Stimulated activated naive CD4-positive, alpha-beta T cell treated with Interleukin-2 at 50 U/mL for 16 hours (primary cell): ENCODE measurements at places on chromosomes 16 and 17.

GRCh38 chr16:70751593-70751992 is 49.4 kb downstream of the VAC14 start:
- DNase-seq = no peak

DNA sequence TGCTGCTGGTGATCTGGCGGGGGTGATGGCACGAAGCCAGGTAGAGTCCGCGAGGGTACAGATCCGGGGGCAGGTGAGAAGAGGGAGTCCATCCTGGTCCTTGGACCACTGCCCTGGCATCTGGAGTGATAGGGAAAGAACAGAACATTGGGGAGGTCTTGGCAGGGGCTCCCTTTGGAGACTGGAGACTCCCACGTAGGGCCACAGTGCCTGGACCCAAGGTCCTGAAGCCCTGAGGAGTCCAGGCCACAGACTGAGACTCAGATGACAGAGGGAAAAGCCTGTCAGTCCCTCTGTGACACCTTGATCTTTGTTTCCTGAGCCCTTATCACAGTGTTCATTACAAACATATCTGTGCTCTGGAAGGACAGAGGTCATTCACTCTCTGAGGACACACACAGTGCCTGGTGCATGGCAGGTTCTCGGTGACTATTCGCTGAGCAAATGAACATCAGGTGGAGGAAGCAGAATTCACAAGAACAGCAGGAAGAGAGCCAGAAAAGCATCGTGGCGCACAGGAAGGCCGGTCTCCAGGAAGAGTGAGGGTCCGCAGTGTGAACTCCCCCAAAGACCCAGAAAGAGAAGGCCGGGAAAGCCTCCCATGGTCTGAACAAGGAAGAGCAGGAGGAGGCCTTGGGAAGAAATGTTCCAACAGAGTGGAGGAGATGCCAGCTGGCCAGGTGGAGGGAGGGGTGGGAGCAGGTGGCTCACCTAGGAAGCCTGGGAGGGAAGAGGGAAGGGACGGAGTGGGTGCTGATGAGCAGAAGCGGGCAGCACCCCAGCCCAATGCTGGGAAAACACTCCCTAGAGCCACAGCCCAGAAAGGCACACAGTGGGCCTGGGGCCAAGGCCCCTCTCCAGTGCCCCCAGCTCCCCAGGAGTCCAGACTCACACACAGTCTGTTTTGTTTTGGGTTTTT is 20.5 kb downstream of the PEMT start:
- DNase-seq = no peak

GRCh38 chr16:63581570-63581969 is 1540.3 kb downstream of the CDH11 start:
- no peak for DNase-seq

DNA sequence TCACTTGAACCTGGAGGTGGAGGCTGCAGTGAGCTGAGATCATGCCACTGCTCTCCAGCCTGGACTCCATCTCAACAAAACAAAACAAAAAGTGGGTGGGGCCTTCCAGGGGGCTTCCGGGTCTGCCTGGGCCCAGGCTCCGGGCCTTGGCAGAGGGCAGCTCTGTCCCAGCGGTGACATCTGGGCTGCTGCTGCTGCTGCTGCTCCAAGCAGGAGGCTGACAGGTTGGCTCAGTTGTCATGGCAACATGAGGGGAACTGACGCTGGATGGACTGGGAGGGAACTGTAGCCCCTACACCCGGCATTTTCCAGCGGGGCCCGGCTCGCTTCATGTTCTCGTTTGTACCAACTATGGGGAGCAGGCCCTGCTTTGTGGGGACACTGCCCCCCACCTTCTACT is 4.0 kb downstream of the BAIAP3 start:
- DNase-seq = no peak

DNA sequence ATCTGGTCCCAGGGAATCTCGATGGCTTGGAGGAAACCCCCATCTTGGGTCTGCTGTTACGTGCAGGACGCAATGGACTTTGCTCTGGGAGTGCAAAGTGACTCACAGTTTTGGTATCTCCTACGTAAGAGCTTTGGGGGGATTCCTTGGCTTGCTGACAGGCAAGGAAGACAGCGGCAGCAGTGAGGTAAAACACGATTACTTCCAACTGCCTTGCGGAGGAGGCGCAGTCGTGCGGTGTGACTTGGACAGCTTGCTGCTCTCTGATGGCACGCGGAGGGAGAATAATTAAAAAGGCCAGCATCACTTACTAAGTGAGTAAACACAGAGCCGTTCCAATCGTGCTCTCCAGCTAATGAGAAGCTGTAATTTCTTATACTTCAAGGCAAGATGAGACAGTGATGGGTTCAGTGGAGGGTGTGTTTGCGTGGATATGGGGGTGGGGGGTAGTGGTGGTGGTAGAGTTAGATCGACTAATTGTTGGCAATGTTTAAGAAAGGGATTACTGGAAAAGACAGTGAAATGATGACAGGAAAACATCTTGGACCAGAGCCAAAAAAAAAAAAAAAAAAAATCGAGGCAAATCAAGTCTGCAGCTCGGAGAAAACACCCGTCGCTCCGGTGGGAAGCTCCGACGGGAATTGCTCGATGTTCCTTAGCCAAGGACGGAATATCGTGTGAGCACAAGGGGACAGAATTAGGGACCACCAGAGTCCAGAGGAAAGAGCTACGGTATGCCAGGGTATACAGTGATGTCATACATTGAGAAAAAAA is 184.8 kb upstream of the ZFHX3 start:
- no peak for DNase-seq

GRCh38 chr16:1055557-1055924 is 17.0 kb upstream of the SSTR5 start:
- DNase-seq = no peak

DNA sequence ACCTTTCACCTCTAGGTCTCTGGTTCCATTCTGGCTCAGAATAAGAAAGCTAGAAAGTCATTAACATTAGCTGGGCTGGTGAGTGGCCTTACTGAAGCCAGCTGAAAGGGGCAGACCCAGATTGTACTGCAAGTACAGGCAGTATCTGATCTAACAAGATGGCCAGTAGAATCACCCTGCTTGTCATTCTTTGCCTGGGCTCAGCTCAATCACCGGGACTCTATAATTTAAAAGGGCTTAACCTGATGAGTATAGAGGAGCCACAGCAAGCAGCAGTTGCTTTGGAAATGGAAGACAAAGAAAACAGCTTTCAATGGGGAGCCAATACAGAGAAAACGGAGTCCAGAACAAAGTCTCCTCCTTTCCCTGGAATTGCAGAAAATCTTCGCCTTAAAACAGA is 13.6 kb downstream of the CDH8 start:
- no peak for DNase-seq

- no peak for DNase-seq
These were observed 9.4 kb downstream of the LPO start for GRCh38 chr17:58247511-58248363.

DNA sequence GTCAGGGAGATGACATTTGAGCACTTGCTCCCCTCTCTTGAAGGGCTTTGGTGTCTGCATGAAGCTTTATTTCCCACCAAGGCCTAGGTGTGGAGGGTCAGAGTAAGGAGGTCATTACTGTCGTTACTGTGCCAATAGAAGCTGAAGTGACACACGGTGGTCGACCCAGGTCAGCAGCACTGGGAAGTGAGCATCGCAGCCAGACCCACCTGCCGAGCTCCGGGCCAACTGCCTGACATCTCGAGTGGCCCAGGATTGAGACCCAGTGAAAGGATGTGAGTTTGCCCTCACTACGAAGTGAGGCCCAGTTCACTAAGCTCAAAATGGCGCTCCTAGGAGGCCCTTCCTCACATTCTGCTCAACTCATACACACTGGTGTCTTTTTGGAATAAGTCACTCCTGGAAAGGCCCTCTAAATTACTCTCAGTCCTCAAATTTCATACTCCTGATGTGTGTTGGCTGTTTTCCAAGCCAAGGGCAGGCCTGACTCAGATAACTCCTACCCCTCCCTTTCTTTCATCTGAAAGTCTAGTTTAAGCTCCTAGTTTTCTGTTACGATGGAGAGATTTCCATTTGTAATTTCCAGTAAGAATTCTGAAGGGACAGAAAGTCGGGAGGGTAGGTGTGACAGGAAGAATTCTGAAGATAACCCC is 200.4 kb downstream of the LGALS9B start:
- no peak for DNase-seq

GRCh38 chr17:10792151-10792550 is 11.7 kb downstream of the TMEM238L start:
- no peak for DNase-seq

- DNase-seq = peak; percentile 71
These were observed 98.5 kb downstream of the ZNF778 start for GRCh38 chr16:89315791-89316581.

- no peak for DNase-seq
These were observed 7.3 kb downstream of the HSD3B7 start for GRCh38 chr16:30992276-30992780.

GRCh38 chr16:75502916-75503605 is 7.8 kb upstream of the CHST6 start:
- no peak for DNase-seq

DNA sequence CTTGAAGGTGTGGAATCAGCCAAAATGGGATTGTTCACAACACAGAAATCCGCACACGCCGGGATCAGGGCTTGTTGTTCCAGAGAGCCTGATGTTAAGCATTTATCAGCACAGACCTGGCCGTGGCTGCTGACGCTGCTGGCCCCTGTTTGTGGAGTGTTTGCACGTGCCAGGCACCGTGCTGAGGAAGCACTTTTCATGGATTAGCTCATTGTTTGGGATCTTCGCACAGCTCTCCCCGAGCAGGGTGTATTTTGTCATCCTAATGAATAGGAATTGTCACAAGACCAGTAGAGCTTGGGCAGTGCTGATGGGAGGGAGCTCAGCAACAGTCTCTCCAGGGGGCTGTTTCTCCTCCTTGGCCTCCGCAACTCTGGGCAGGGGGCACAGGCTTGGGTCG is 160.4 kb upstream of the PLCG2 start:
- no peak for DNase-seq

GRCh38 chr17:30805944-30806456 is 18.5 kb downstream of the CRLF3 start:
- no peak for DNase-seq

DNA sequence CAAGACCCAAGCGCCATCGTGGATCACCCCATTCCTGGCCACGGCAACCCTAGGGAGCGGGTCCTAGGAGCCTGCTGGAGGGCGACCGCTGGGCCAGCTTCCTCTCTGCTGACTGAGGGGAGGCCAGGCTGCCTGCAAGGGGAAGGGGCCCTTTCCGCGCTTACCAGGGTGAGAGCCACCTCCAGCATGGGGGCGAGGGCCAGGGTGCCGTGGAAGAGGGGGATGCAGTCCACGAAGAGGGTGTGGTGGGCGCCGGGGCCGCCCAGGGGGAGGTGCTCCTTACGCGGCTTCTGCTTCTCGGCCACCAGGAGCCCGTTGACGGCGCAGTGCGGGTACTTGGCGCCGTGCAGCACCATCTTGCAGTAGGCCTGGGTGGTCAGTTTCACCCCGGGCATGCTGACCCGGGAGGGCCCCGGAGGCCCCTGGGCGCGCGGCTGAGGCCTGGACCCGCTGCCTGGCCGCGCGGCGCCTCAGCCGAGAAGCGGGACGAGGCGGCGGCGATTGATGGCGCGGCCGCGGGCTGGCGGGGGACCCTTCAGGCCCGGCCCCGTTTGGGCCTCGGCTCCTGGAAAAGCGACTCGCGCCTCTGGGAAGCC is 345 bp downstream of the EMC8 start:
- DNase-seq = peak; percentile 31

- no peak for DNase-seq
These were observed 26.7 kb downstream of the METRNL start for GRCh38 chr17:83106056-83106588.

- DNase-seq = no peak
These were observed 61.5 kb downstream of the MYOCD start for GRCh38 chr17:12727076-12727760.

DNA sequence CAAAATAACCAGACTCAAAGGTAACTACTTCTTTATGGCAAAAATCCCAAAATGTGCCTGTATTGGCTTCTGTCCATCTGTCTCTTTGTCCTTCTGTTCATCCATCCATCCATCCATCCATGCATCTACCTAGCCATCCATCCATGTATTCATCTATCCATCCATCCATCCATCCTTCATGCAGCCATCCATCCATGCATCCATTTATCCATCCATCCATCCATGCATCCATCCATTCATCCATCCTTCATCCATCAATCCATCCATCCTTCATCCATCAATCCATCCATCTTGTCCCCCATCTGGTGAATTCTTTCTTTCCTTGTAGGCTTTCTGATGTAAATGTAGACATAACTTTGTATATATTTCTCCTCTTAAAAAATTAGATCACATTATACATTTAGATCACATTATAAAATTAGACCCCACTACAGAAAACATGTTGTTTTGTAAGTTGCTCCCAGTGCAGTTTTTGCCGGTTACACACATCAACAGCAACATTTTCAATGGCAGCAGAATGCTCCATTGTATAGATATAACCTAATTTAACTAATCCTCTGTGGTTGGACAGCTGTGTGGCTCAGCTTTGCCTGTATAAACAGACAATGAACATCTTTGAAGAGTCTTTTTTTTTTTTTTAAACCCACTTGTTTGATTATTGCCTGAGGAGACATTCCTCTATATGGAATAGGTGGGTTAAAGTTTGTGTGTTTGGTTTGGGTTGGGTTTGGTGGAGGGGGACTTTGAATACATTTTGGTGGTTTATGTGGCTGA is 72.0 kb downstream of the MSI2 start:
- no peak for DNase-seq

- no peak for DNase-seq
These were observed 36.4 kb upstream of the CDC42EP4 start for GRCh38 chr17:73348018-73348828.

- DNase-seq = no peak
These were observed 4.7 kb upstream of the FSCN2 start for GRCh38 chr17:81523402-81524038.

DNA sequence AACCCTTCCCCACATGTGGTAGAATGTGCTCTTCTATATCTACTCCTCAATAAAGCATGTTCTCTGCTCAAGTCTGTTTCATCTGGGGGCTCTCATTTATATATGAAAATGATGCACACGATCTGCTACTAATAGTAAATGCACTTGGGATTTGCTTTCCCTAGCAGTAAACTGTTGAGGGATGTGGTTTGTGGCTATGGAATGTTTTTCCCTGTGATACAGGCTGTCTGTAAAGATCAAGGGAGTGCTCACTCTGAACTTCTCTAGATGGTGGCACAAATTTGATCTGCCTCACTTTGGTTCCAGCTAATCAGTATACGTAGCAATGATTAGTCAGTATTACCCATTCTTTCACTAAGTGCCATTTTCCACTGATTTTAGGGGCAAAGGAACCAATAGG is 18.8 kb downstream of the TAC4 start:
- no peak for DNase-seq

DNA sequence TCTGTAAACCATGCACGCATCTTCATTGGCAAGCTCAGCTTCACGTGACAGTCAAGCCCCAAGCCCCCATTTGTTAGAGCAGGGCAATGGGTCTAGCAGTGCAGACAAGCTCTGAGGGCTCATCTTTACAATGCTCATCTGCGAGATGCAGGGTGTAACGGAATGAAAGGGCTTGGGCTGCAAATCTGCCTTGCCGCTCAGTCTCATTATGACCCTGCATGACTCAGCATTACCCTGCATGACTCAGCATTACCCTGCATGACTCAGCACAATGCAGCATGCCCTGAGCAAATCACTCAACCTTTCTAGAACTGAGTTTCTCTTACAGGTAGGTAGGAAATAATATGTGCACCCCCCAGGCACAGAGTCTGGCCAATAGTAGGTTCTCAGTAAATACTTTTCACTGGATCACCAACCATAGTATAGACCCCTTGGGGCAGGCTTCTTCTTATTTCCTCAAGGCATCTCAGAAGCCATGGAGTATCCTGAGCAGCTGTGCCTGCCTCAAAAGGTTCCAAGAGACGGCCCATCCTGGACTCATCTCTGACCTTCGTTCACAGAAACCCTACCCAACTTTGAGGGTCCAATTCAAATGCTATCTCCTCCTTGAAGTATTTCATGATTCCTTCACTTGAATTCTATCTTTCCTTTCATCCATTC is 391.3 kb upstream of the CDH5 start:
- DNase-seq = no peak
